Thoracic aorta (tissue), 2 donors: ENCODE measurements at places on chromosomes 5 and 9. TPM values are rescaled to one million over a fixed set of nuclear protein-coding genes. Genes with fewer than 3 reads are reported as not detected.

The DMRT2 gene
- not detected for total RNA-seq

The NIPSNAP3A gene
- total RNA-seq, result 19.2 TPM

The SCAMP1 gene
- total RNA-seq, result 24.8 TPM

The LIFR gene
- 61.1 TPM for total RNA-seq

The SETD9 gene
- 5.1 TPM for total RNA-seq

The PCSK1 gene
- 3.2 TPM for total RNA-seq

The SLC6A19 gene
- total RNA-seq, result not detected

The LPAR1 gene
- total RNA-seq, result 94.0 TPM

The WHRN gene
- 4.1 TPM for total RNA-seq

GRCh38 chr9:80285326-80285725 lies 713.6 kb downstream of the TLE4 start:
- no peak for DNase-seq

DNA sequence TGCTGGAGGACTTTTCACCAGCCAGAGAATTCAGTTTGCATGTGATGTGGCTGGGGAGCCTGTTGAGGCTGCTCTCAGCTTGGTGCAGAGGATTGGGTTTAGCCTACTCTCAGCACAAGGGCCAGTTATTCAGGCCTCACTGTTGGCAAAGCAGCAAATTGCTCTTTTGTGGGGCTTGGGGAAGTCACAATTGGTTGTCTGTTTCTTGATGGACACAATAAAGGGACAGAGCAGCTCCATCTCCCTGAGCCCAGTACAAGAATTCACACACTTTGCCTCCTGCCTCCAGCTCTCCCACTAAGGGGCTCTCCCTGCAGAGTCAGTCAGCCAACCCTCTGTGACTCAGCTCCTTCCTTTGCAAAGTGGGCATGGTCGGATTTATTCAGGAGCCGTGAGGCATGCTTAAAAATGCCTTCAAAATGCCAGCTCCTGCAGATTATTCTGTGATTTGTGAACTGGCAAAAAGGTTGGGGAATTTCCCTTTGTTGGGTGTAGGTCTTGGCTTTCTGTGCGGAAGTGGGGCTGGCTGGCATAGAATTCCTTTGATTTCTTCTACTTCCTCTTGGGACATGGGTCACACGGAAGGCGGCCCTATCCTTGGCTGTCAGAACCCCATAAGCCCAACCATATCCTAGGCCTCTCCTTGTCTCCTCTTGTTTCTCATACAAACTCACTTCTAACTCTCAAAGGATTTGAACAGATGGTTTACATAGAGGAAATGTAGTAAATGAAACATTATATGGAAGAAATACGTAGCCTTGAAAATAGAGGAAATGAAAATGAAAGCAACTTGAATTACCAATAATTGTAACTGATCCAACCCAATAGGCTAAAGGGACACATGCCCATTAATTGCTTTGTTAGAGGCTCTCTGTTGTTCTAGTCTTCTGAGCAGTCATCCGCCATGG lies 118.7 kb upstream of the CD180 start:
- peak; percentile 17 for DNase-seq

- DNase-seq, result no peak
Observed at GRCh38 chr5:54007827-54008777, 302.3 kb downstream of the ARL15 start.

DNA sequence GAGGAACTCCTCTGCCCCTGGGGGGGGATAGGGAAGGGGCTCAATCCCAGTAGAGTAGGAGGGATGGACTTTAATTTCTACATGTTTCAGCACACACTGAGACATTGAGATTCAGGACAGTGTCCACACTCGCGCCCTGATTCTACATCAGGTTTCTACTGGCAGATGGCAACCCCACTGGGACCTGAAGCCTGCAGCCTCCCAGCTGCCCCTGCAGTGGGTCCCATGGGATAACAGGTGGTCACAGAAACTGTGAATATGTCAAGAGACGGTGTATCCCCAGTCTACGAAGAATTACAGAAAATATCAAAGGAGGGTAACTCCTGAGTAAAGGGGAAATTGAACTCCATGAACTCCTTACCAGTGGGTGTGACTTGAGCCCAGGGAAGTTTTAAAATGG lies 2.4 kb upstream of the TERT start:
- no peak for DNase-seq

DNA sequence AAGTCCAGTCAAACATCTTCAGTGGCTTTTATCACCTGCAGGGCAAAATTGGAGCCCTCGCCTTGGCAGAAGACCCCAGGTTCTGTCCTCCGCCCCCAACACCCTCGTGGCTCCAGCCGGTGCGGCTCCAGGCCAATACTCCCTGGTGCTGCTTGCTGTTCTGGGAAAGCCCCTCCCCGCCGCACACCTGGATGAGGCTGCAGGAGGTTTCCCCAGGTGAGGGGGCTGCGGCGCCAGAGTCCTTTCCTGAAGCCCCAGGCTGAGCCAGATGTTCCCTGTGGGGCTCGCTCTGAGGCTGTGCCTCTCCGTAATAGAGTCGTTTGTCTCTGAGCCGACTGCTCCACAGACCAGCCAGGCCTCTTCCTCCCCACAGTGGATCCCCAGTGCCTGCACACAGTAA lies 375.4 kb upstream of the IRX1 start:
- DNase-seq, result no peak

GRCh38 chr9:77040340-77040739 lies 20.9 kb downstream of the FOXB2 start:
- no peak for DNase-seq

- no peak for DNase-seq
Observed at GRCh38 chr9:34197756-34198711, 19.2 kb downstream of the UBAP1 start.

GRCh38 chr5:33049842-33050241 lies 338.7 kb downstream of the NPR3 start:
- DNase-seq, result peak; percentile 16

DNA sequence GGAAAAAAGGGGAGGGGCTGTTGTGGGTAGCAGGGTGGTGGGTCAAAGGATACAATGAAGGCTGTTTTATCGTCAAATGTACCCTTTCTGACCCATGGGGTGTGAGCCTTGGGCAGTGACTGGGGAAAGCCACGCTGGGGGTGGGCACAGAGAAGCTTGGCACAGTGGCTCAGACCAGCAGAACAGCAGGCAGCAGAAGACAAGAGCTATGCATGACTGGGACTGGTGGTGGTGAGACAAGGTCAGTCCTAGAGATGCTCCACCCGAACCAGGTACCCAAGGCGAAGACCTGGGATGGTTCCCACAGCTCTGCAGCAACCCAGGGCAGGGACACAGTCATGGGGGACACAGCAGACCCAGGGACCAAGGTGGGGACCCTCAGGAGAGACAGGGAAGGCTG lies 38.3 kb downstream of the BICD2 start:
- DNase-seq, result no peak

DNA sequence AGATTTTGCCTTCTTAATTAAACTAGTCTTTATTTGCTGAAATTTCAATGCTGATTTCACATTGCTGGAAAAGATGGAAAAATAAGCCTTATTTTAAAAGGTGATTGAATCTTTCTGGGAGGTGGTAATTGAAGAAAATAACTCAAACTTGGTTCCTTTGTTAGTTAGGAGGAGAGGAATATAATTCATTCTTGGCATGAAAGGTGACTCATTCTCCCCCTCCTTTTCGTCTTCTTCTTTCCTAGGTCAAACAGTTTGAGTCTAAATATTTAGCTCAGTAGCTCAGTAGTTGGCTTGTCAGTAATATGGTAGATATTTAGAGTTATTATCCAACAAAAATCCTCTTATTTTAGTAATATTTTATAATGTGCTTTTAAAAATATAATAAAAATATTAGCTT lies 353.9 kb upstream of the MEF2C start:
- DNase-seq, result no peak
